ENCODE measurements at places on chromosomes 12 and 14.

- no peak for DNase-seq
Measured at GRCh38 chr12:111838353-111838752, 3.7 kb upstream of the MAPKAPK5 start.

GRCh38 chr14:65179918-65180724 is 77.8 kb upstream of the MAX start:
- DNase-seq = peak; percentile 22

DNA sequence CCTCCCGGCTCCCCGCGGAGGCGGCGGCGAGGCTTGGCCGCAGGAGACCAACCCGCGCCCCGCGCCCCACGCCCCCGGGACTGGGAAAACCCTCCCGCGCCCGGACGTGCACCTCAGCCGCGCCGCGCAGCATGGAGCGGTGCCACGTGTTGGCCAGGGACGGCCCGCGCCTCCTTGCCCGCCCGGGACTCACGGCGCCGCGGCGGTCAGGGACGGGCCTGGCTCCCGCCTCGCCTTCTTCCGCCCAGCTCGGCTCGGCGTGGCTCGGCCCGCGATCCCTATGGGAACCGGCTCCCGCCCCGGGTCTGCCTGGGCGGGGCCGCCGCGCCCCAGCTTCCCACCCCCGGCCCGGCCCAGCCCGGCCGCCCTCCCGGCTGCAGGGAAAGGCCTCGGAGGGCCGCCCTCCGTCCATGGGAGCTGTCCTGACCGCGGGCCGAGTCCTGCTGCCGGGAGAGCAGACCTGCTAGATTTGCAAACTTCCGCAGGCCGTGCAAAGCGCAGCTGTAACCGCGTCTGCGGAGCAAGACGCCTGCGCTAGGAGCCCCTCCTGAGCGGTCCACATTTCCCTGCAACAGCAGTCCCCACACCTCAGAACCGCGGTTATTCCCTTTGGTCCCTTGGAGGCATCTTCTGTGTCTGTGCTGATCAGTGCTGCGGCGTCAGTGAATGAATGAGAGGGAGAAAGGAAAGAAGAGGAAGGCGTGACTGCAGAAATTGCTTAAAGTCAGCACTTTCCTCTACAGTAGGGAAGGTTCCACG is at the start of gene CDKL1:
Gene CDKL1 (minus strand): TSS at position 251 of the 759 bp plus-strand sequence. CDS start 1,013 bp downstream, outside the sequence.
- DNase-seq = no peak

GRCh38 chr14:45194964-45195363 is 58.0 kb downstream of the MIS18BP1 start:
- DNase-seq = no peak

GRCh38 chr12:24135158-24135850 is 185.8 kb upstream of the SOX5 start:
- no peak for DNase-seq

GRCh38 chr12:103803847-103804246 is 37.2 kb downstream of the NT5DC3 start:
- no peak for DNase-seq

- no peak for DNase-seq
Measured at GRCh38 chr12:87217491-87217890, 811.7 kb downstream of the C12orf50 start.

DNA sequence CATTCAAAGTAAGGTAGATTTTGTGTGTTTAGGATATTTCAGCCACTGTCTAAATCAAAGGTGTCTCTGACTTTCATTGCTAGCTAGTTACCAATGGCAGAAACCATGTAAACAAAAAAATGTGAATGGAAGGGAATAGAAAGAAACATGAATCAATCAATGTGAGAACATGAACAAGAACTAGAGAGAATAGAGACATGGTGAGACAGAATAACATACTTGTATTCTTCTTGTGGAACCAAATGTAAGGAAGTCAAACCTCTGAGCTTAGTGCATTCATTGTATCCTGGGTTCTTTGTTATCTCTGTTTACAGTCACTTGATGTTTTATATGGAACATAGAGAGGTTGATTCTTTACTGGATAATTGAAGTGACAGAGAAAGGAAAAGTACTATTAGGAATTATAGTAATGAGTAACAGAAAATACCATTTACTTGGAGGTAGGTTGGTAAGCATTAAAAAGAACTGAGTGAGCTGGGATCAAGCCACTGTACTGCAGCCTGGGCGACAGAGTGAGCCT is 2.6 kb upstream of the WNK1 start:
- no peak for DNase-seq

DNA sequence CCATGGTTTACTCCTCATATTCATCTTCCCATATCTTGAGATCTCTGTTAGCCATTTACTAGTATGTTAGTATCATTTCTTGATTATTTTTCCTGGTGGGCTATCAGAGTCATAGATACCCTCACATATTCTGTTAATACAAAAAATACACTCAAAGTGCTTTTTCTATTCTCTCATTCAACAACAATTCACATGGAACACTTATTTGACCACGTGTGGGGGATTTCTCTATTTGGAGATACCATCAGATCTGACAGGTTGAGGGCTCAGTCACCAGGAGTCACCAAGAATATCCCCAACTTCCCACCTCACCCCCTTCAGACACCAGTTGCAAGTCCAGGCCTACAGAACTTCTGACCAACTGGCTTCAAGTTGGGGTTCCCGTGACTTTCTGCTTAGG is 51.9 kb upstream of the A2ML1 start:
- no peak for DNase-seq

DNA sequence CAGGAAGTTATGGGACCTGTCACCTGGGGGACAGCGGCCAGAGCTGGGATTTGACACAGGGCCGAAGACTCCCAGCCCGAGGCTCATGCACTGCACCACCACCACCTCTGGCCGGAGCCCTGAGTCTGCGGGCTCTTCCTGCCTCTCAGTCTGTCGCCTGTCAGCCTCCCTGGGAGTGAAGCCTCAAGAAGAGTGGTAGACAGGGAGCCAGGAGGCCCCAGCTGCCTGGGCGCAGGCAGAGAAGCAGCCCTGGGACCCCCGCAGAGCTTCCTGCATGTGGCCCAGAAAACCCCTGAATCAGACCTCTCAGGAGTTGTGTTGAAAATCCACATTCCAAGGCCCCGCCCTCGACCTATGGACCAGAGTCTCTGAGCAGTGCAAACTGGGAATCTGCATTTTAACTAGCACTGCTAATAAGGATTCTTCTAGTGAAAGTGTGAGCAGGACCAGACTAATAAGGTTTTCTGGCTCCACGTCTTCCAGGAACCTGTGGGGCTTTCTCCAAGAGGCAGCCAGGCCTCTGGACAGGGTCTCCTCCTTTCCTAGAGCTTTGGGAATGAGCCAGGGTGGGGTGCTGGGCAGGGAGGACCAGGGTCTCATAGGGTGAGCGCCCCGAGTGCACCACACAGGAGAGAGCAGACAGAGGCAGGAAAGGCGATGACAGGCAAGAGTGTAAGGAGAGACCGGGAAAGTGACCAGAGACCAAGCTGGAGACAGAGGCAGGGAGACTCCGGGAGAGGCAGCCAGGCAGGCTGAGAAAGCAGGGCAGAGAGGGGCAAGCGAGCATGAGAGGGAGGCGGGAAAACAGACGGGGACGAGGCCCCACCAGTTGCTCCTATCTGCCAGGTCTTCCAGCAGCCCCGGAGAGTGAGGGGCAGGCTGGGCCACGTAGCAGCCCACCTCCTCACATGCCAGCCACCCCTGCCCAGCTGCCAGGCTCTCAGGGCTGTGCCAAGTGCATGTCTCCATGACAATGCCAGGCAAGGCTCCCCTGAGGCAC is 112.4 kb downstream of the BCL11B start:
- no peak for DNase-seq

GRCh38 chr12:130830246-130830551 is 8.9 kb downstream of the STX2 start:
- no peak for DNase-seq

DNA sequence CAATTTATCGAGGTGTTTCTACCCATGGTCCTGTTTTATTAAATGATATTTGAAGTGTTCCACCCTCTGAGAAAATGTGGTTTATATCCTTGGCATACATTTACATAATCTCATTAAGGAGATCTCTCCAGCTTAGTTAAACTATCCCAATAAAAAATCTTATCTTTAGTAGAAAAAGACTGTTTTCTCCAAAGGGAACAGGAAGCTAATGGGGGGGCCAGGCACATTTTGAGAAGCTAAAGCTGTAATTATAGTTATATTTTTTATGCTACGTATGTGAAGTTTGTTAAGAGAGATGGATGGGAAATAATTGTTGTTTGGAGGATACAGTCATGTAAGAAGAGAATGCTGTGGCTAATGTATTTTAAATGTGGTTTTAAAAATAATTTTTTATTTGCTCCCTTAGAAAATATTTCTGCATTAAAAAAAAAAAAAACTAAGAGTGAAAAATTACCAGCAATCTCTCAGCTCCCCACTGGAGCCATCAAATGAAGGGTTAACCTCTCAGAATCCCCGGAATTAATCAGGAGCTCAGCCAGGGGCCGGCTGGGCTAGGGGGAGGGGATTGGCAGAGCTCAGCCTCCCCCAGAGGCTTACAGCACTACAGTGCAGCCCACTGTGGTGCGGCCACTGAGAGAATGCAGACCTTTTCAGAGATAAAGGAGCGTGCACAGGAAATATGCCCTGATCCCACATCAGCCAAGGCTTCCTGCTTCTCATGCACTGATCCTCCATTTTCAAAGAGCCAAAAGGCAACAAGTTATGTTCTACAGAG is 185.8 kb downstream of the EGLN3 start:
- DNase-seq = no peak

DNA sequence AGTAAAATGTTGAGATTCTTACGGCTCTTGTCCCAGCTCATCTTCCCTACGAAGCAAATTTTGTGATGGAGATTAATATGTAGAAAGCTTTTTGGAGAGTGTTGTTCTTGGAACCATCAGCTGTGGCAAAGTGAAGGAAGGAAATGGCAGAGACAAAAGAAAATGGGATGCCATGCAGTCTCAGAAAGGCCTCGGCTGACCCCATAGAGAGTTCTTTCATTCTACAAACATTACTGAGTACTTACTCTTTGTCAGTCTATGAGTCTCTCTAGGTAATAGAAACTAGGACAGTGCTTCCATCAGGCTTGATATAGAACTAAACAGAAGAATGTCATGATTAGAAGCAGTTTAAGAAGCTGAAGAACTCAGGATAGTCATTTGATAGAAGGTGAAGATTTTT is 134.1 kb downstream of the PLEKHA5 start:
- no peak for DNase-seq

DNA sequence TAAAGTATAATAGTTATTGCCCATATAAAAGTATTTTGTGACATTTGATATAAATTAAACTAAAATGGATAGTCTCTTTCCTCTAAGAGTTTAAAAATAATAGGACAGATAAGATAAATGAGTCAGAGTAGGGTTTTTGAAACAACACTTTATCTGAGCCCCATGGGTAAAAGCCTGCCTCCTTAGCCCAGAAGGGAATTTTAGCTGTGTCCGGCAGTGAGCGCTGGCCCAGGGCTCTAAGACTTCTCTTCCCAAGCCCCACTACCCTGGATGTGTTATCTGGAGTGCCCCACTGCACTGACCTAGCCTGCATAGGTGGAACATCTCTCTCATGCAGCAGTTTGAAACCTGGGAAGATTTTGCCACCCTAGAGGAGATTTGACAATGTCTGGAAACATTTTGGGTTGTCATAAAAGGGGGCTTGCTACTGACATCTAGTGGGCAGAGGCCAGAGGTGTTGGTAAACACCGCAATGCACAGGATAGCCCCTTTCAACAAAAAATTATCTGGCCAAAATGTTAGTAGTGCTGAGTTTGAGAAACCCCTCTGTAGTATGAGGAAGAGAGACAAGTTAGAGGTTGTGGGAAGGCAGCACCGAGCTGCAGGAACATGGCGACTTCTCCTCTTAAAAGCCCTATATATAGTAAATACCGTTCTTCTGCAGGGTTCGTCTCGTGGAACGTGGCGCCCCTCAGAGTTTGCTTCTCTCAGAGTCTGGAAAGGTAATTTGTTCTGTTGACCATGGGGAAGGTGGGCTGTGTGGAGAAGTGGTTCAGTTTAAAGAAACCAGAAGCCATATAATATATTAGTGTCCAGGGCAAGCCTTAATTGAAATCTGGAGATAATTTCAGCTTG is 29.3 kb upstream of the ATF1 start:
- no peak for DNase-seq

DNA sequence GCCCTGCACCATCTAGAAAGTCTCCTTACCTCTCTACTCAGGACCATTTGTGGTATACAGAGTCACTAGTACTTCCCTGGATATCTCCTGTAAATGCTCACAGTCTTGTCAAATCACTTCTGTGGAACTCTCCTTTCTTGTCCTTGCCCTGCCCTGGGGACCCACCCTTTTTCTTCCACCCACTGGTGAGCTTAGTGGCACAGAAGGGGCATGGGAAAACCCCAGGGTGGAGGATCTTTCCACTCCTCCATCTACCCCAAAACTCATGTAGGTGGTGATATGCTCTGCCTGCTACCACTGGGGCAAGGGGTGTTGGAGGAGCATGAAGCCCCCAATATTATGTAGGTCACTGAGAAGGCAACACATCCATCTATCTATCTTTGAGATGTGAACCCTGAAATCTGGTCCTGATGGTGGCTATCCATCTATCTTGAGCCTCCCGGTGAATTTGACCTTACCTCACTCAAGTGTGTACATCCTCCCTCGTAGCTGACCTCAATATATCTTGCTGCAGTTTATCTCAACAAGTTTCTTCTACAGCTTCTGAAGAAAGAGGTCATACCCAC is 943 bp downstream of the TESPA1 start:
- DNase-seq = no peak

- DNase-seq = no peak
Measured at GRCh38 chr14:22977684-22978486, 4.5 kb downstream of the AJUBA start.

- DNase-seq = no peak
Measured at GRCh38 chr12:64729909-64730587, 29.2 kb downstream of the GNS start.

GRCh38 chr12:9378430-9378835 is 170.2 kb upstream of the PZP start:
- DNase-seq = no peak

DNA sequence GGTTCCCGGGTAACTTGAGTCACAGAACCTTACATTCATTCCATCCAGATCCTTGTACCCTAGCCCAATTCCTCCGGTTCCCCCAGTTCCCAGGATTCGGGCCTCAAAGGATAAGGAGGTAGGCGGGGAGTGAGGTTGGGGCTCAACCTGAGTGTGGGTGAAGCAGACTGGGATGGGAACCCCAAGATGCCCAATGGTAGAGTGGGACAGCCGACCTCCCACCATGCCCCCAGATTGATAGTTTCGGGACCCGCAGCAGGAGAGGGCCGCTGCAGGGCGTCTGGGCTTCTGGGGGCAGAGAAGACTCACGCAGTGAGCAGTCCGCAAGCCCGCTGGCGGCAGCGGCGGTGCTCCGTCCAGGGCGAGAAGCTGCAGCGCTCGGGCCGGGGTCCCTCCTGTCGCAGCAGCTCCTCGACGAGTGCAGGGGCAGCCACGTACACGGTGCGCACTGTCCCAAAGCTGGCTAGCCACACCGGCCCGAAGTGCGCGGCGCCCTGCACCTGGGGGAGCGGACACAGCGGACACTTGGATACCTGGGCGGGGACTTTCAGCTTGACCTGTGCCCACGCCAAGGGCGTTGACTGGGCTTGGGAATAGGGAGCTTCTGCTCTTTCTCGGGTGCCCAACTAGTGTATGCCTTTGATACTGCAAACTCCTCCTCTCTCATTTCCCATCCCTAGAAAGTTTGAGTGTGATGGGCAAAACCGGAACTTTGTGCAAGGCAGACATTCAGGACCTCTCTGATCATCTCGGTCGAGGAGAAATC is 997 bp downstream of the CYP27B1 start:
- DNase-seq = no peak
